Tongue (tissue), 3 donors: ENCODE measurements at places on chromosomes 2 and 18. TPM values are rescaled to one million over a fixed set of nuclear protein-coding genes. Genes with fewer than 3 reads are reported as not detected.
A peak's percentile ranks its signal among the peaks of the same experiment; 100 is the strongest.

DNA sequence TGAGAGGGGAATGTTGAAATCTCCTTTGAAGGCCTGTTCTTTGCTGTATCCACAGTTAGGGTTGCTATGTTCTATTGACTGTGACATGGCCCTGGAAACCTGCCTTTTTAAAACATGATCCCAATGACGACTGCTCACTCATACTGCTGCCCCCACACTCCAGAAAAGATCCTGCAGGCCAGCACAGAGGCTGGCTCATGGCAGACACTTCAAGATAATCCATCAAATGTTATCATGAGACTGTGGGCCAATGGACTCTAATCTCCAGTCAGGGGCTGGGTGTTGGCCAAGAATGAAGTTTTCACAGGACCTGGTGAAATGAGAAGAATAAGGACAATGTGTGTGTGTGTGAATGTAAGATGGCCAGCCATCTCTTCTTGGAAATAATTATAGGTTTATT, 59.0 kb upstream of the THOC1 start:
- no peak for DNase-seq

- no peak for DNase-seq
These were observed 146.4 kb downstream of the SH3RF3 start for GRCh38 chr2:109275120-109276012.

GRCh38 chr18:12726774-12727550, 24.1 kb downstream of the PSMG2 start:
- DNase-seq = peak; percentile 89

- no peak for DNase-seq
These were observed 32.0 kb downstream of the B4GALT6 start for GRCh38 chr18:31652357-31652756.

GRCh38 chr2:233563663-233564430, 2.7 kb downstream of the USP40 start:
- no peak for DNase-seq

DNA sequence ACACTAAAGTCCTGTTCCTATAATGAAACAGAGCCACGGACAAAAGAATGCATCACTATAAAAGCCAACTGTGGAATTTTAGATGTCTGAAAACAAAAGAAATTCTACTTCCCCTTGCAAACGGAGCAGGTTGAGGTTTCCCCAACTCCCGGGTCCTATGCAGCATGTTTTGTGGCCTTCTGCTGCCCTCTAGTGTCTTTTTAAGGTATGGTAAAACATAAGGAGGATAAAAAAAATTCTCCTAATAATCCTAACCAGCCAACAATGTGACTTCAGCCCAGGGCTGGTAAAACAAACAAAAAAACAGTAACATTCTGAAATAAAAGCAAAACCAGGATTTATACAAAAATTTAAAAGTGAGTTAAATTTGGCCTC, 539.5 kb downstream of the NRXN1 start:
- DNase-seq = peak; percentile 83

GRCh38 chr18:53253789-53254188, 913.8 kb downstream of the DCC start:
- no peak for DNase-seq

DNA sequence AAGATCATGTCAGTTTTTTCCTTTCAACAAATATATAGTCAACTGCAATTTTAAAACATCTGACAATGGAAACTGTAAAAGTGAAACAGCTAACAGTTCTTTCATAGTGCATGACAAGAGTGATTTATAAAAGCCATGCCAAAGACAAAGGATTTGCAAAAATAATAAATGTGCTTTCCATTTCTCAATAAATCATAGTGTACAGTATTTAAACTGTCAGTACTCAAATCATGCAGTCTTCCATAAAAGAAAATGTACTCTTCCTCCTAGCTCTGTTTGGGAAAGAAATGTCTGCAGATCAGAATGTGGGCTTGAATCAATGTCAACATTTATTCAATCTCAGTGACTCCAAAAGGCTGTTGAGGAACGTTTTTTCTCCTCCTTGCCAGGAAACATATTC, 131.7 kb upstream of the PDE1A start:
- DNase-seq = no peak

- DNase-seq = peak; percentile 94
These were observed 27.5 kb upstream of the FOSL2 start for GRCh38 chr2:28365158-28365557.

DNA sequence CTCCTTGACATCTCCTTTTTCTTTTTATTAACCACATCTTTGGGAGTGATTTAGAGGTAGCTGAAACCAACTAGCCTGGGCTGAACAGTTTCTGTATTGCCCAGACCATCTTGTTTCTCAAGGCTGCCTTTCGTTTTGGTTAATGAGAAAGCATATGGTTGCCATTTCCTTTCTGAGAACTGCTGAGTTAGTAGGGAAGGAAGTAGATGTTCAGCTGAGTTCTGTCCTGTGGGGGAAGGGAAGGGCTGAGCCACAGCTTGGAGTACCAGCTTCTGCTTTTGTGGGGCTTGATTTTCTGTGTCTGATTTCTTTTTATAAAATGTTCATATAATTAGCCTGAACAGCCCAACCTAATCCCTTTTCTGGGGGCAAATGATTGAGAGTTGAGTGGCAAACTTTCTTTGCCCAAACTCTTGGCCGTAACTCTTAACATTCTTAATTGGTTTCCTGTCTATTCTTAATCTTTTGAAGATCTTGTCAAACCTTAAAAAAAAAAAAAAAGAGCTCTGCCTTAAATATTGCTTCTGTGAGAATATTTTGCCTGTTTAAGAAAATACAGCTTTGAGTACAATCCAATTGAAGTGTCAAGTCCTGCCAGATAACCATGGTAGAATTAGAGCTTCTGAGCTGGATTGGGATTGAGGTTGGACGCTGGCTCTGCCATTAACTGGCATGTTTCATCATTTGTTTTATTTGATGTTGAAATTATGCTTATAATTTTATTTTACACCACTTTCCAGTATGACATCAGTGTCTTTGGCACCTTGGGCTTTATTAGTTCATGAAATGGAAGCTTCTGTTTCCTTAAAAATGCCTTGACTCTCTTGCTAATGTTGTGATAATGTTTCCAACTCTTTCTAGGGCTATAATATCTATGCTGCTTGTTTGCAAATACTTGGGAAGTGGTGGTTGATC, 1.9 kb upstream of the NABP1 start:
- peak; percentile 29 for DNase-seq

- peak; percentile 58 for DNase-seq
These were observed 62.9 kb upstream of the CYRIA start for GRCh38 chr2:16728351-16729136.

- peak; percentile 52 for DNase-seq
These were observed at the start of gene MGAT5 for GRCh38 chr2:134253804-134254203. MGAT5 (plus strand) TSS chr2:134254072; CDS start chr2:134254404, 332 bp downstream.

GRCh38 chr2:195501746-195502145, 155.3 kb upstream of the SLC39A10 start:
- no peak for DNase-seq

Gene NEUROD1
- not detected for total RNA-seq

Gene DCDC2C
- total RNA-seq = not detected

Gene SLC35F5
- total RNA-seq = 125 TPM

Gene CD28
- 2.4 TPM for total RNA-seq

Gene SYT4
- total RNA-seq = 1.2 TPM
